Left ventricle myocardium inferior (tissue), 1 donor: ENCODE measurements at places on chromosomes 4 and X.
A peak's percentile ranks its signal among the peaks of the same experiment; 100 is the strongest.

DNA sequence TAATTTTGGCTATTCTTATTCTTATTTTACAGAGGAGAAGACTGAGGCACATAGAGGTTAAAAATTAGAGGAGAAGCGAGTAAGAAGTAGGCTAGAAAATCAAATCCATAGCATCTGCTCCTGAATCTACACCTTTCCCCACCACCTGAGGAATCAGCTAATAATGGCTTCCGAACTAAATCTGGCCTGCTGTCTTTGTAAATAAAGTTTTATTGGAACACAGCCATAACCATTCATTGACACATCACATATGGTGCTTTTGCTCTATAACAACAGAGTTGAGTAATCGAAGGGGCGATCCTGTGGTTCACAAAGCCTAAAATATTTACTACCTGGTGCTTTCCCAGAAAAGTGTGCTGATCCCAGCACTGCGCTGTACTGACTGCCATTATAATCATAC lies 38.2 kb downstream of the F11 start:
- H3K27me3 ChIP-seq = peaks cover 72% of the 10 kb centered on the region
- H3K36me3 ChIP-seq = no peaks in the 10 kb centered on the region
- no peak overlapping the region for H3K4me3 ChIP-seq
- no peak overlapping the region for H3K27ac ChIP-seq
- H3K4me1 ChIP-seq = peaks cover 11% of the 10 kb centered on the region

DNA sequence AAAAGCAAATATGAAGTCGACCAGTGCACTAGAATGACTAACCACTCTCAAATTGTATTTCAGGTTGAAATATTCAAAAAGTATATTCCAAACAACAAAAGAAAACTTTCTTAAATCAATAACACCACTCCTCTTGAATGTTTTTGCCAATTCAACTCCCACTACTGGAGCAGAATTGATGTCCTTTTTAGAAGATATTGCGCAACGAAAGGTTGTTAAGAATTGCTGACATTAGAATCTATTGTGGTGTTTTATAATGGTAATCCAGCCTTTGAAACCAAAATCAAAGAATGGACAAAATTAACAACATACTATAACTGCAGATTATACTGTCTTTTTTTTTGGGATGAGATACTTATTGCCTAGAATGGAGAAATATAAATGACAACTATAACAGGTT lies 331.3 kb downstream of the GRXCR1 start:
- H3K27ac ChIP-seq = no peak overlapping the region
- H3K4me1 ChIP-seq = no peaks in the 10 kb centered on the region
- DNase-seq = no peak
- H3K36me3 ChIP-seq = no peaks in the 10 kb centered on the region
- H3K27me3 ChIP-seq = no peaks in the 10 kb centered on the region

- peak overlapping the region; percentile 7 for H3K27ac ChIP-seq
- DNase-seq = no peak
- H3K4me3 ChIP-seq = no peak overlapping the region
- no peaks in the 10 kb centered on the region for H3K27me3 ChIP-seq
Measured at GRCh38 chr4:141037446-141037845, 95.8 kb downstream of the RNF150 start.

GRCh38 chrX:78116766-78117165 lies 12.7 kb downstream of the PGK1 start:
- H3K36me3 ChIP-seq = peaks cover 85% of the 10 kb centered on the region
- H3K4me3 ChIP-seq = no peak overlapping the region
- no peak for DNase-seq
- H3K27me3 ChIP-seq = no peaks in the 10 kb centered on the region
- no peak overlapping the region for H3K27ac ChIP-seq

- no peak overlapping the region for H3K4me3 ChIP-seq
- no peaks in the 10 kb centered on the region for H3K27me3 ChIP-seq
- no peak for DNase-seq
- H3K36me3 ChIP-seq = no peaks in the 10 kb centered on the region
Measured at GRCh38 chr4:24056289-24056688, 166.4 kb upstream of the PPARGC1A start.

GRCh38 chrX:43595931-43596330 lies 60.2 kb upstream of the MAOA start:
- DNase-seq = no peak
- no peak overlapping the region for H3K4me3 ChIP-seq
- H3K27me3 ChIP-seq = no peaks in the 10 kb centered on the region
- H3K27ac ChIP-seq = no peak overlapping the region

GRCh38 chrX:84441143-84441542 lies 61.1 kb downstream of the HDX start:
- no peak overlapping the region for H3K4me3 ChIP-seq
- no peak for DNase-seq
- peaks cover 6% of the 10 kb centered on the region for H3K36me3 ChIP-seq

- no peaks in the 10 kb centered on the region for H3K27me3 ChIP-seq
- H3K4me3 ChIP-seq = no peak overlapping the region
Measured at GRCh38 chr4:34293459-34293858, 1950.9 kb downstream of the ARAP2 start.

DNA sequence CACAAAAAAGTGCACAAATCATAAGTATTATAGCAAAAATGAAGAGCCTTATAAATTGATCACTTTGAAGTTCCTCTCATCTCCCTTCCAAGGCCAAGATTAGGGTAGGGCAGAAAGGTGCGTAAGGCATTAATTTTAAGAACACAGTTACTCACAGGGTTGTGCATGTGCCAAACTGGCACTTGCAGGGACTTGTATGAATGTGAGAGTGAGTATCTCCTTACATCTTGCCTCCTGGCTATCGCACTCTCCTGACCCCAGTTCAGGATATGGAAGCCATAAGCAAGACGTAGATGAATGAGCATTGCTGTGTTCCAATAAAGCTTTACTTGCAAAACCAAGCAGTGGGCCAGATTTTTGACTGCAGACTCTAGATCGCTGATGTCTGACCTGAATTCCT lies 510.1 kb upstream of the AADAT start:
- H3K4me3 ChIP-seq = no peak overlapping the region
- no peak overlapping the region for H3K27ac ChIP-seq
- H3K36me3 ChIP-seq = no peaks in the 10 kb centered on the region
- no peak for DNase-seq

DNA sequence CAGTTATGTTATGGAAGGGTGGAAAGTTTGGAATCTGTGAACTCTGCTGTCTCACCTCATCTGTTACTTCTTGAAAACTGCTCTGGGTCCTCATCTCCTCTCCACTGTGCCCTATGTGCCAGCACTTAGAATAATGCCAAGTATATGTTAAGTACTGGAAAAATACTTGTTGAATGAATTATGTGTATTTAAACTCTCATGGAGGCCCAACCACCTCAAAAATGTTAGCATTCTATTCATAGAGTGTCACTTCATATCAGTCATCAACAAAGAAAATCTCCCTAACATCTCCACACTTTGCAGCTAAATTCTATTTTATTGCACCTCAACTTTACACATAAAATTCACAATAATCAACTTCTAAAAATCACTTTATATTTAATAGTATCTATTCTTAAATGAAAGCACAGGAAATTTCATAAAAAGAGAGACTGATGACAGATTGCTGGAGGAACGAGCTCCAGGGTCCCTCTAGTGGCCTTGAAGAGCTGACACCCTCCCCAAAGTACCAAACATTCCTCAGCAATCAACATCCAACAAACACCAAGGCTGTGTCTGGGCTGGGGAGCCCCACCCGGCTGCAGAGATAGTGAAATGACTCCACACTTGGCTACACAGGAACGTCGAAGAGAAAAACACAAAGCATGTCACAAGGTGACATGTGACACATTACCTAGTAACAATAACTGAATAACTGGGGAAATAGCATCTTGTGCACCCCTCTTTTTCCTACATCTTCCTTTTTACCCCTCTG lies 45.8 kb downstream of the SLC39A8 start:
- no peak overlapping the region for H3K4me3 ChIP-seq
- no peak overlapping the region for H3K27ac ChIP-seq
